ENCODE measurements at places on chromosomes 16 and 17.

- no peak for DNase-seq
Observed at GRCh38 chr17:50373705-50374104, 676 bp downstream of the EME1 start.

GRCh38 chr17:6346156-6346786 lies 88.7 kb downstream of the AIPL1 start:
- no peak for DNase-seq

GRCh38 chr17:75386430-75386829 lies 19.0 kb downstream of the GRB2 start:
- no peak for DNase-seq

DNA sequence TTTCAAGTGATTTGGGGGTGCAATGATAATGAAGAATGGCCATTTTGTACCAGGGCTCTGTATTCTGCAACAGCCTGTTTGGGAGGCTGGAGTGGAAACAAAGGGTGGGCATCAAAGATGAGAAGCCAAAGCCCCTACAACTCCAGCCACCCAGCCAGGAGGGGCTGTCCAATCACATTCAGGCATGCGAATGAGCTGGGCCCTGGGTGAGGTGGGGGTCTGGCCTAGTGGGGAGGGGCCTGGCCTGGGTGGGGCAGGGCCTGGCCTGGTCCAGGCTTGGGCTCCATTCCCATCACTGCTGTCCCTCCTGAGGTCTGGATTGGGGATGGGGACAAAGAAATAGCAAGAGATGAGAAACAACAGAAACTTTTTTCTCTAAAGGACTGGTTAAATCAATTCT lies 6.4 kb downstream of the AOC3 start:
- no peak for DNase-seq

- no peak for DNase-seq
Observed at GRCh38 chr16:4613636-4614570, 785 bp downstream of the UBALD1 start.

DNA sequence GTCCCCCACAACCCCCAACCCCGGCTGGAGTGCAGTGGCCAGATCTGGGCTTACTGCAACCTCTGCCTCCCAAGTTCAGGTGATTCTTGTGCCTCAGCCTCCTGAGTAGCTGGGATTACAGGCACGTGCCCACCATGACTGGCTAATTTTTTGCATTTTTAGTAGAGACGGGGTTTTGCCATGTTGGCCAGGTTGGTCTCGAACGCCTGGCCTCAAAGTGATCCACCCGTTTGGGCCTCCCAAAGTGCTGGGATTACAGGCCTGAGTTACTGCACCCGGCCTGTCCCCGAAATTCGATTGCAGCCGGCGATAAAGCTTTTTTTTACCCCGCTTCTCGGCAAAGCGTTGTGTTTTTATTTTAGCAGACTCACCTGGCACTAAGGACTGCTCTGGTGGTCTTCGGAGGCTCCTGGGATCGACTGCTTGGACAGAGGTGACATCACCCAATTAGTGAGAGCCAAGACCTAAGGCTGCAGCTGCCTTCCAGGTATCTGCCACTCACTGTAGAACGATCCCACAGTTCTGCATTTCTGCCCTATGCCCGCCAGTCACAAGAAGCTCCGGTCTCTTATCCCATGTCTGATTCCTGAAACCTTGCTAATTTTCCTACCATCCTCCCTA lies 82.2 kb upstream of the ARL4D start:
- DNase-seq, result peak; percentile 25

DNA sequence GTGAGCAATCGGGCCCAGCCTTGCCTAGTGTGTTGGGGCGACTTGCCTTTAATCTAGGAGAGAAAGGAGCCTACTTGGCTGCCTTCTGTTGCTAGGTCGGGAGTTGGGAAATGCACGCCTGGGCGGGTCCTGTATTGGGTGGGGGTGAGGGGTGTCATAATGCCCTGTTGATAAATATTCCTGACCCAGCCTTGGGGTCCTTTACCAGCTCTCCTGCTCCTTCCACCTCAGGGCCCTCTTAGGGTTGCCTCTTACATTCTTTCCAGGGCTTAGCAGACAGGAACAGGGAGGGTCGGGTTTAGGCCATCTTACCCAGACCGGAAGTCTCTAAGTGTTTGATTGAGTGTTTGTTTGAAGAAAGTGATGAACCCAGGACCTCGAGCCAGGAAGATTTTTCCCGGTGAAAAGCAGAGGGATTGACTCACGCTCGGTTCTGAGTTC lies 112.9 kb downstream of the SEC14L1 start:
- DNase-seq, result no peak

- no peak for DNase-seq
Observed at GRCh38 chr17:15364615-15365014, 23.2 kb upstream of the TEKT3 start.

GRCh38 chr17:60473788-60474187 lies 51.5 kb downstream of the CHCT1 start:
- no peak for DNase-seq

GRCh38 chr17:43906951-43907424 lies 348 bp downstream of the MPP2 start:
- DNase-seq, result no peak

- no peak for DNase-seq
Observed at GRCh38 chr16:69397821-69398521, 12.2 kb upstream of the TERF2 start.

GRCh38 chr16:57727610-57728009 lies 8.0 kb upstream of the KATNB1 start:
- no peak for DNase-seq

GRCh38 chr16:72992142-72992601 lies 55.8 kb downstream of the ZFHX3 start:
- DNase-seq, result no peak

- no peak for DNase-seq
Observed at GRCh38 chr16:30747331-30747730, 894 bp upstream of the PHKG2 start.

GRCh38 chr17:15130426-15130825 lies 134.7 kb downstream of the PMP22 start:
- DNase-seq, result no peak

GRCh38 chr16:81630635-81631031 lies 148.5 kb upstream of the PLCG2 start:
- no peak for DNase-seq

- no peak for DNase-seq
Observed at GRCh38 chr17:76683011-76683755, 27.6 kb downstream of the MXRA7 start.

DNA sequence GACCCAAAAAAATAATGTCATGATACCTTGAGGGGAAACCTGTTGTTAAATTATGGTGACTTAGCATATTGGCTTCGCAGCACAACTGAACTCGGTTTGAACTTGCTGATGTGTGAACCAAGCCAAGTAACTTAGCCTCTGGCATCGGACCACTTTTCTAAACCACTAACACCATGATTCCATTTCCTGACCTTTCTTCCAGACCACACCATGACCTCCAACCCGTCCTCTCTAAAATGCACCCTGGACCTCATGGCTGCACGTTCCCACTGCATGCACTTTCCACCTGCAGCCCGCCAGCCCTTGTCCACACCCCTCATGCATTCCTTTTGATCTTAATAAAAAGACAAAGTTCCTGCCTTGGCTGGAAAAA lies 29.3 kb downstream of the DYNLRB2 start:
- no peak for DNase-seq

DNA sequence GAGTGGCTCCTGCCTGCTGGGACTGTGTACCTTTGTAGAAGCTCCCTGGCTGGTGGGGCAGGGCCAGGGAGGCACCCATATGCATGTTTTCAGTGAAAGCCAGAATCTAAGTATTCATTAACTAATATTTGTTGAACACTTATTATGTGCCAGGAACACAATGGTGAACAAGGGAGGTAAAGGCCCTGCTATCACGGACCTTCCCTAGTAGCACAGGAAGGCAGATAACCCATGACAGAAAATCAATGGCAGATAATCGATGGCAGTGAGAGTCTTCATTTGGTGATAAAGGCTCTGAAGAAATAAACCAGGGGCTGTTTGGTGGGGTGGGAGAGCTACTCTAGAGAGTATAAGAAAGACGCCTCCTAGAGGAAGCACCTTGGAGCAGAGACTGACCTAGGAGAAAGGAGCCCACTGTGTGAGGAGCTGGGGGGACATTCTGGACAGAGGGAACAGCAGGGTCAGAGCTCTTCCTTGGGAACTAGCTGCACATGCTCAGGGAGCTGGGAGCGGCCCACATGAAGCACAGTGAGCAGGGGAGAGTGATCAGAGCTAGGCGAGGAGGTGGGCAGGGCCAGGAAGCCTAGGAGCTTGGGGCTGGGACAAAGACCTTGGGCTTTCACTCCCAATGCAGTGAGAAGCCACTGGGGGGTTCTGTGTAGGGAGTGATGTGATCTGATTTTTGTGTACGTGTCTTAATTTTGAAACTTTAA lies 78.5 kb downstream of the SPECC1 start:
- DNase-seq, result no peak

DNA sequence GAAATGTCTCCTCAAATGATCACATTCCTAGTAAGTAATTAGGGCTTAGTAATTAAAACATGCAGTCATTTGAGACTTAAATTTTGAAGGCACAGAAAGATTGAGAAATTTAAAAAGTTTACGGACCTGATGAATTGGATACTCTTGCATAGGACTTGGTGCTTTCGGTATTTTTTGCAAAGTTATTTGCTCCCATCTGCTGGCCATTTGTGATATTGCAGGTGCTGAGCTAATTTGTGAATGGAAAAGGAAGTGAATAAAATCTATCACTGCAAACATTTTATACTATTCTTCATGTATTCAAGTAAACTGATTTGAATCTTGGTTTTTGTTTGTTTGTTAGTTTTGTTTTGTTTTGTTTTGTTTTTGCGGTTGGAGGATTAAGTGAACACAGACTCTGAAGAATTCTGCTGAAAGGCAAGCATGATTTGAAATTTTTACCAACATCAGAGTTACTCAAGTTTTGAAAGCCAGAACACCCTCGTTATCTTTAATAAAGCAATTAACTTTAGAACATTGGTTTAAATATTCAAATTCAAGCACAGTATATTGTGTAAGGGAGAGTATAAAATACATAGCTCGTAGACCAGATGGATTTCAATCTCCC lies 689.5 kb upstream of the RBFOX1 start:
- DNase-seq, result peak; percentile 3

GRCh38 chr17:10648956-10649355 lies 8.2 kb downstream of the MYH3 start:
- no peak for DNase-seq

GRCh38 chr16:5604770-5605169 lies 507.2 kb upstream of the EEF2KMT start:
- no peak for DNase-seq

GRCh38 chr16:81515281-81515680 lies 70.7 kb downstream of the CMIP start:
- no peak for DNase-seq

- no peak for DNase-seq
Observed at GRCh38 chr17:10177131-10177912, 21.1 kb downstream of the GAS7 start.

DNA sequence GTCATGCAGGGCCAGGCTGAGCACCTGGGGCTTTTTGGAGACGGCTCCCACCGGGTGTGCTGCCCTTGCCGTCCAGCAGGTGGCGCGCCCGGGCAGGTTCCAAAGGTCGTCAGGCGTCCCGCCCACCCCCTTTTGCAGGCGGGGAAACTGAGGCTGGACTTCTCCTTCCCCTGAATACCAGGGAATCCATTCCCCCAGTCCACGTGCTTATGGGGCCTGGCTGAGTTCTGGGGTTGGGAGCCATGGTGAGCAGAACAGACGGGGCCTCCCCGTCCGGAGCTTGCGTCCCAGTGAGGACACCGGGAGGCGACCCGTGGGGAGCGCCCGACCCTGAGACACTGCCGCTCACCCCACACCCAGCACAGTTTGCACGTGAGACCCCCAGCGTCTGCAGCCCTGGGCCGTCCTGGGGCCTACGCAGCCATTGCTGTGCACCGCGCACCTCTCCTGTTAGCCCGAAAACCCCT lies 51.8 kb upstream of the JPH3 start:
- peak; percentile 33 for DNase-seq

- no peak for DNase-seq
Observed at GRCh38 chr16:86018487-86018886, 119.5 kb downstream of the IRF8 start.

DNA sequence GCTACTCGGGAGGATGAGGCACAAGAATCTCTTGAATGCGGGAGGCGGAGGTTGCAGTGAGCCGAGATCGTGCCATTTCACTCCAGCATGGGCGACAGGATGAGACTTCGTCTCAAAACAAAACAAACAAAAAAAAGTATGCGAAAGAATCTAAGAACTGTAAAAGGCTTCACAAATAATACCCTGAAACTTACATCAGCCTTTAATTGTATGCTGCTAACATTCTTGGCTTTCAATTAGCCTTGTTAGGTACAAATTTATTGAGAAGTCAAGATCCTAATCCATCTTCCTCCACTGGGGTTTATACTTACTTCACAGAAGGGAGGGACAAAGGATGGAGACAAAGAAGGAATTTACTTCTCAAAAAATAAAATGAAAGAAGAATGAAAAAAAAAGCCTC lies 83.3 kb downstream of the SNX11 start:
- no peak for DNase-seq

GRCh38 chr17:39781031-39781860 lies 43.5 kb downstream of the GRB7 start:
- DNase-seq, result no peak
